COR-L47 (cell line): ENCODE measurements at places on chromosomes 12 and 14.

- no peak for DNase-seq
Observed at GRCh38 chr12:18277196-18277595, 15.9 kb downstream of the PIK3C2G start.

DNA sequence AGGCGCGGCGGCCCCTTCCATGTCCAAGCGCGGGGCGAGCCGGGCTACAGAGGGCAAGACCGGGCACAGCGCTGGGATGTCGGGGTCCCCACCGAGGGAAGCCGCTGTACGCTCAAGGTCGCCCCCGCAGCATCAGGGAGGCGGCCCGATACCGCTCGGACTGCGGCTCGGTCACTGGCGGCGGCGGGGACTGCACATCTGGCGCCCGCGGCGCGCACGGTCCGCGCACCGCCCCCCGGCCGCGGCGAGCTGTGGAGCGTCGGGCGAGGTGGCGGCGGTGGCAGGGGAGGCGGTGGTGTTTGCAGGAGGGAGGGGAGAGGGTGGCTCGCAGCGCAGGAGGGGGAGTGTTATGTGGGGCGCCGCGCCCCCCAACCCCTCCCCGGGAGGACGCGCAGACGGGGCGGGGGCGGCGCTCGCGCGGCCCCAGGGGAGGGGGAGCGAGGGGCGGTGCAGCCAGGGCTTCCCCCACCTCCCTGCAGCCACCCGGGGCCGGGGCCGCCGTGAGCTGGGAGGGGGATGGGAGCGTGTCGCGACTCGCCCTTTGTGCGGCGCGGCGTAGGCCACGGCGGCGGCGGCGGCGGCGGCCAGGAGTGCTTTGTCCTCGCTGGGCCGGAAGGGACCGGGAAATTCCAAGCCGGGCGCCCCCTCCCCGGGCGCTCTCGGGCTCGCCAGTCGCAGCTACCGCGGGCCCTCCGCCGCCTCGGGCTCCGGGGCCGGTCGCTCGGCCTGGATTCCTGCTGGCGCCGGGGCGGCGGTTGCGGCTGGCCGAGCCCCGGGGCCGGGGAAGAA is at the start of gene NUAK1:
Gene NUAK1 (minus strand): TSS at position 322 of the 789 bp plus-strand sequence. CDS start 301 bp downstream, at position 21.
- peak; percentile 67 for DNase-seq

GRCh38 chr14:96803958-96804357 is 6.8 kb downstream of the VRK1 start:
- DNase-seq = no peak

- DNase-seq = no peak
Observed at GRCh38 chr12:31217356-31218130, 108.4 kb downstream of the SINHCAF start.

GRCh38 chr12:53413485-53414204 is 10.0 kb upstream of the AMHR2 start:
- no peak for DNase-seq

GRCh38 chr12:51362307-51362706 is 15.8 kb upstream of the CELA1 start:
- DNase-seq = no peak

DNA sequence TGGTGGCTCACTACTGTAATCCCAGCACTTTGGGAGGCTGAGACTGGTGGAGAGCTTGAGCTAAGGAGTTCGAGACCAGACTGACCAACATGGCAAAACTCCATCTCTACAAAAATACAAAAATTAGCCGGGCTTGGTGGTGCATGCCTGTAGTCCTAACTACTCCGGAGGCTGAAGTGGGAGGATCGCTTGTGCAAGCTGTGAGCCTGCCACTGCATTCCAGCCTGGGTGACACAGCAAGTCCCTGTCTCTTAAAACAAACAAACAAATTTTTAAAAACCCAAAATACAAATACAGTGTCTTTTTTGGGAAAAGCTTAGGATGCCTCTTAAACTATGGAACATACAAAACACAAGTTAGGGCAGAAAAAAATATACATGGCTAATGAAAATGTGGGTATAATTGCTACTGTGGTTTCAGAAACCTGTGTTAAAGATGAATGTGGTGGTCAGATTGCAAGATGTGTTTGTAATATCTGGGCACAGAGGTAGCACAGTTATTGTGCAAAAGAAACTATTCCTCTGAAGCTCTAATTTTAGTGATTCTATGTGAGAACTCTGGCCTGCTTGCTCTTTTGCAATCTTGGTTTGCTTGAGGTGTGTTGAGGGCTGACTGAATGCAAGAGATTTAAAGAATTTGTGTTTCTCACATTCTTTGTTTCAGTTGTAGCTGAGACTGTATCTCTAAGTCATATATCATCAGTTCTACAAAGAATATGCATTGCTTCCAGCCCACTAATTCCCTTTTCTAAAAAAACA is 3.9 kb upstream of the HSPA2 start:
- no peak for DNase-seq

DNA sequence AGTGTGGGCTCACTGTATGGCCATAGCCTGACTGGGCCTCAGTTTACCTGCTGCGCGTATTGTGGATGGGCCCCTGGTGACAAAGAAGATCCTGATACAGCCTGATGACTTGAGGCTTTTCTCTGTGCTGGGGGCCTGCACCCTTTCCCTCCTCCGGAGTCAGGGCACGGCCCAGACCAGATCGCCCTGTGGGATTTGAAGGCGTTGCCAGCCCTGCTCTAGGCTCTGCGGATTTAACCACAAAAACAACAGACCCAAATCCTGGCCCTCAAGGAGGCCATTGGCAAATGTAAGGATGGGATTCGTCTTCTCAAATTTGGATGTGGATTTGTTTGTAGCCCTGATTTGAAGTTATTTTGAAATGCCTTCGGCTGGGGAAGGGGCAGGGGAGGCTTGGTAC is 195.8 kb downstream of the TSPAN9 start:
- no peak for DNase-seq

DNA sequence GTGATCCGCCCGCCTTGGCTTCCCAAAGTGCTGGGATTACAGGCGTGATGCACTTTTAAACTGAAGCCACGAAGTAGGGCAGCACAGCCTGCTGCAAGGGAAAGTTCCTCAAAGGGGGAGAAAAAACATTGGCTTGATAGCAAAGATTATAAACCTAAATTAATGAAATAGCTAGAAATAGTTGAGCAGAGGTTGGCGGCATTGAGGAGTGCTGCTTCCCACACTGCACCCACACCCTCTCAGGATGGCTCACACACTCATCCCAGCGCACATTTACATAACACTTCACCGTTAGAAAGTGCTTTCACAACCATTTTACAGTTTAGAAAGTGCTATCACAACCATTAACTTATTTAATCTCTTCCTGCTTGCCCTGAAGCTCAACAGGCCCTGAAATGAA is 44.4 kb upstream of the TCL1A start:
- DNase-seq = no peak
